ENCODE measurements at places on chromosomes 4 and X. TPM values are rescaled to one million over a fixed set of nuclear protein-coding genes. Genes with fewer than 3 reads are reported as not detected.

SOWAHB gene
- not detected for total RNA-seq

CLGN gene
- total RNA-seq = 0.15 TPM

GRCh38 chr4:186979961-186980745 is 256.5 kb upstream of the FAT1 start:
- DNase-seq = no peak

DNA sequence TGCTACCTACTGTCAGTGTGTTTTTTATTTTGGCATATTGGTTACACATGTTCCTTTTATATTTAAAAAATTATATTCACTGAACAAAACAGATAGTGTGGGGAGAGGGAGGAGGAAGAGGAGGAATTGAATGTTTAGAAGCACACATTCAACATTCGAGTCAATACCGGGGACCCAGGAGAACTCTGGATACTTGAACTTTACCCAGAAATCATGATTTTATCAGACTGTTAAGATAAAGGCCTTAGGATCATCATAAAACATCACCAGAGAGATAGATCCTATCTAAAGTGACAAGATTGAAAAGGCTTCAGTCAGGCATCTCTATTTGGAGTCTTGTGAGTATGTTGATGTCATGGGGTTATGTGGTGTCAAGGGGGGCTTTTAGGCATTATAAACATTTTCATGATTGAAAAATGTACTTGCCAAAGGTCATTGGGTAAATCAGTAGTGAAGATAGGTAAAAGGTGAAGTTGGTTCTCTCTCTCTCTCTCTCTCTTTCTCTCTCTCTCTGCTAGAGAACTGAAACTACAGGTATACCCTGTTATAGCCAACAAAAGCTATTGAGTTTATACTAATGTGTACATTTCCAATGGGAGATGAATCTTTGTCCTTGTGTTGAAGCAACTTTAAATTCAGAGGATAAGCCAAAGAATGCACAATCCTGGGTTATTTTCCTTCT is 16.9 kb upstream of the RGN start:
- no peak for DNase-seq

DNA sequence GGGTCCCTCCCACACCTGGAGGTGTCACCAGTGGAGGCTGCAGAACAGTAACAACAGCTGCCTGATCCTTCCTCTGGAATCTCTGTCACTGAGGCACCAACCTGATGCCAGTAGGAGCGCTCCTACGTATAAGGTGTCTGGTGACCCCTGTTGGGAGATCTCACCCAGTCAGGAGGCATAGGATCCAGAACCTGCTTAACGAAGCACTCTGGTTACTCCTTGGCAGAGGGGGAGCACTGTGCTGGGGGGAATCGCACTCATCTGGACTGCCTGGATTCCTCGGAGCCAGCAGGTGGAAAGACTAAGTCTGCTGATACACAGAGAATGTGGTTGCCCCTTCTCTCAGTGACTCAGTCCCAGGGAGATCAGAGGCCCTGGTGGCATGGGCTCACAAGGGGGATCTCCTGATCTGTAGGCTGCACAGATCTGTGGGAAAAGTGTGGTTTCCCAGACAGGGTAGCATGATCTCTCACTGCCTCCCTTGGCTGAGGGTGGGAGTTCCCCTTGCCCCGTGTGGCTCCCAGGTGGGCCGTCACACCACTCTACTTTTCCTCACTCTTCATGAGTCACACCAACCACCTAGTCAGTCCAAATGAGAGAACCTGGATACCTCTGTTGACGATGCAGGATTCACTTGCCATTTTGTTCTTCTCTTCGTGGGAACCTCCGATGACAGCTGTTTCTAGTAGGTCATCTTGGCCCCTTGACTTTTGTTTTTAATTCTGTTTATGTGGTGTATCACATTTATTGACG is 305.9 kb downstream of the IDS start:
- DNase-seq = no peak

DNA sequence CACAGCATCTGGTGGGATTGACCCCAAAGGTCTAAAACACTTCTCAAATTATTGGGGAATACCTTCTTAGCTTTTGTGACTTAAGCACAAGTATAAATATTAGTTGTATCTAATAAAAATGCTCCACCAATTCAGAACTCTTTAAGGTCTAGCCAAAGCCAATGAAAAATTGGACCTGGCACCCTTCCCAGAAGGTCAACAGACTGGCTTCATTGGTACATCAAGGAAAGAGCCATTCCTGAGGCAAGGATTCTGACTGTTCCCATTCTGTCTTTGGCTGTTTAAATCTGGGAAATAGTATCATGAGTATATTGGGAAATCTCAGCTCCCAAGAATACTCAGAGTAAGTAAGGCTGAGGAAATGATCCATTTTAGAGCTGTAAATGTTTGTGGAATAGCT is 153.0 kb upstream of the TRPC5 start:
- DNase-seq = no peak

GRCh38 chrX:71450433-71451106 is 82.3 kb upstream of the OGT start:
- no peak for DNase-seq

- no peak for DNase-seq
These were observed at the start of gene EMCN for GRCh38 chr4:100517864-100518341. Gene EMCN (minus strand): TSS chr4:100518022. CDS start chr4:100517914, 108 bp downstream.

DNA sequence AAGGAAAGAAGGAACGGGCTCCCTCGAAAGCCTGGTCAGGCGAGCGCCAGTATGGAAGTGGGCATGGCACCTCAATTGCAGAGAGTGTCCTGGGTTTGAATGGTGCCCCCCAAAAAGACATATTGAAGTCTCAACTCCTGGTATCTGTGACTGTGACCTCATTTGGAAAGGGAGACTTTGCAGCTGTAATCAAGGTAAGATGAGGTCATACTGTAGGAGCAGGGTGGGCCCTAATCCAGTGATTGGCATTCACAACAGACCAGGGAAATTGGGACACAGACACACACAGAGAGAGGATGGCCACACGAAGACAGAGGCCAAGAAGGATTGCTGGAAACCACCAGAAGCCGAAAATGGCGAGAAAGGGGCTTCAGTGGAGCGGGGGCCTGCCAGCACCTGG is 6.4 kb downstream of the ZFP92 start:
- DNase-seq = no peak

All from B cell (primary cell).